ENCODE measurements at places on chromosomes 5 and 9.

DNA sequence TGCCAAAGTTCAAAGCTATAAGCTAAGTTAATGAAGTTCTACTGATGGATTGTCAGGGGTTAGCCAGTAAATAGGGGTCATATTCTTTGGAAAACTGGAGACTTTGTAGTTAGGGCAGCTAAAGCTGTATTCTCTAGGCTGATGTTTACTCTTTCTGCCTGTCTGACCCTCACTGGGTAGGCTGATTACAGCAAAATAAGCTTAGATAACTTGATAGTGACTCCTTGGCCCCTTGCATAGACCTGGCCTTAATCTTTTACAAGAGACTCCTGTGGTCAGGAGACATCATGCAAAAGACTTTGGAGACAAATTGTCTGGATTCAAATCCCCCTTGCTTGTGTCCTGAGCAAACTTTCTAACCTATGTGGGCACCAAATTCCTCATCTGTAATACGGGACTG is 314.4 kb upstream of the MSX2 start:
- DNase-seq, result no peak

GRCh38 chr9:126861707-126862103 is 1.3 kb downstream of the ZBTB34 start:
- DNase-seq, result peak; percentile 25

- DNase-seq, result no peak
Observed at GRCh38 chr9:75147638-75148037, 59.3 kb downstream of the OSTF1 start.

DNA sequence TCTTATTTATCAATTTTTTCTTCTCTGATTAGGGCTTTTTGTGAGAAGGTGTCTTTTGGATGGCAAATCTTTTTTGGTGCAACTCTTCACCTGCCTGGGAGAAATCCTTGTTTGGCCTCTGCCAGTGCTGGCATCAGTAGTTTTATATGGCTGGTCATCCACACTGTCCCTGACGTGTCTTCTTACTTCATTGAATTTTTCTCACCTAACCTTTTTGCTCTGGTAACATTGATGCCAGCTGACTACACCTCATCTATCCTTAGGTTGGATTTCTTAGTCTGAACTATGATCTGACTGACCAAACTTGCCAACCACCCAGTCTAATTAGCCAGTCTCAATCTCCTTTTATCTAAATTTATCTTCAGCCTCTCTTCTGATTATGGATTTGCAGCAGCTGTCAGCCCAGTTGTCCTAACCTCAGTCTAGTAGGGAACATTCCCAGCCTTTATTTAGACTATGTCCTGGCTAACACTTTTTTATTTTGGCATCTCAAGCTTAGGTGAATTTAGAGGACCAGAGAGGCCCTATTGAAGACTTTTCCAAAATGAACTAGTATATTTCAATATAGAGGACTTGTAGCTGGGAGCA is 10.6 kb upstream of the TMEM38B start:
- no peak for DNase-seq

DNA sequence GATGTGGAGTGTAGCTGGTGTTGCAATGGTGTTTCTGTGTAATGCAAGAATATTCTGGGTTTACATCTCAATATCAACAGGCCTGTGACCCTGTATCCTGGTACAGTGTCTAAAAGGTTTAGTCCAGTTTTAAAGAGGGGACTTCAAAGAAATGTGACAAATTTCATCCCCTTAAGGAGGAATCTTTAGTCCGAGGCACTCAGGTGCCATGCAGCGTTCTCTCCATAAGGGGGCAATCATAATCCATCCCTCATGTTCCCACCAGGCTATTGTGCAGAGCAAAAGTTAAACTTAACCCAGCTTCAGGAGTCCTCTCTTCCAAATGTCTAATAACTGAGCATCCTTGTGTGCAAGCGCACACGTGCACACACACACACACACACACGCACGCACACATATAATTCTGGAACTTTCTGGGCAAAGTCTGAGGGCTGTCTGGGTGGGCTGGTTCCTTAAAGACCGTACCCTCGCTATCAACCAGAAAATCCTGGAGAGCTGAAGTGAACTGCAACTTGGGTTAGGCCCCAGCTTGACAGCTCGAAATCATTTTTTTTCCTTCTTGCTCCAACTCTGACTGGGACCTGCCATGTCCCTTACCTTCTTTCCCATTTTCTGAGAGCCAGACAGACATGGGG is 46.0 kb downstream of the CRB2 start:
- peak; percentile 26 for DNase-seq

DNA sequence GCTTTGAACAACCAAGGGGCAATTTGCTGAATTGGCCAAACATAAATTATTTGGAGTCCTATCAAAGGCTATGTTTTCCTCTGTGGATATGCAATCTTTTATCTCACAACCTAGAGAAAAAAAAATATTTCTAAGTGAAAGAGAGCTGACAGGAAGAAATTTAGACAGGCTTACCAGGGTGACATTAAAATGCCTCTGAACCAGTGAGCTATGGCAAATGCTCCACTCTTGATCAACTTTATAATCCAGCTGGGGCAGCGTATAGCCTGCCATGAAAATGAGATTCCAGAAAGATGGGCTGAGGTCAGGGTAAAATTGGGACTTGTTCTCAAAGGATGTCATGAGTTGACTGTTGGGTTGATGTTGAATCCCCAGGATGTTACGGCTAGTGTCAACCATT is 399.3 kb upstream of the TRPC7 start:
- no peak for DNase-seq

GRCh38 chr9:89810431-89810830 is 205.6 kb downstream of the GADD45G start:
- no peak for DNase-seq

GRCh38 chr5:106113922-106114321 is 1556.8 kb downstream of the EFNA5 start:
- no peak for DNase-seq

DNA sequence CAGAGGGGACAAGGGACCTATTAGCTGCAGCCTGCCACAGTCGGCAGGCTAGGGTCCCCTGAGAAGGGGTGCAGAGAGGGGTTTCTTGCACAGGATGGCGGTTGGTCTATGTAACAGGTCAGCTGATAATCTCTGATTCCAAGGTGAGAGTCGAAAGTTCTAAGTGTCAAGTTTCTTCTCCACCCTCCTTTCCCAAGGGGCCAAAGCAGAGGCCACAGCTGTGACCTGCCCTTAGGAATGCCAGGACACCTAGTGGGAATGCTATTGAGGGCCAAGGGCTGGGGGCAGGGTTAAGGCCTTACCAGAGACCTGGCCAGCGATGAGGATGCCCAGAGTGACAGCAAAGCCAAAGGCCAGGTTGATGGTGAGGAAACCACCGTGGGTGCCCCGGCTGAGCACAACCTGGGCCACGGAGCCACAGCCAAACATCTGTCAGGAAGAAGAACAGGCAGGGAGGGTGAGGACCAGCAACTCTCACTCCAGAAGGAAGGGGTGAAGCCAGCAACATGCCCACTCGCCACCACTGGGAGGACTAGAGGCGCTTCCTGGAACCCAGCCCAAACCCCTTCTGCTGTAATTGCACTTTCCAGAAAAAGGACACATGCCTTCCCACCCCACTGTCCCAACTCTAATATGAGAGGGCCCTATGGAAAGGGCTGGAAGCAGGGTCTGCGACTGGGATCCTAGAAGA is 3.8 kb downstream of the AQP3 start:
- DNase-seq, result no peak

GRCh38 chr9:93118863-93119702 is 15.0 kb downstream of the NINJ1 start:
- DNase-seq, result no peak

DNA sequence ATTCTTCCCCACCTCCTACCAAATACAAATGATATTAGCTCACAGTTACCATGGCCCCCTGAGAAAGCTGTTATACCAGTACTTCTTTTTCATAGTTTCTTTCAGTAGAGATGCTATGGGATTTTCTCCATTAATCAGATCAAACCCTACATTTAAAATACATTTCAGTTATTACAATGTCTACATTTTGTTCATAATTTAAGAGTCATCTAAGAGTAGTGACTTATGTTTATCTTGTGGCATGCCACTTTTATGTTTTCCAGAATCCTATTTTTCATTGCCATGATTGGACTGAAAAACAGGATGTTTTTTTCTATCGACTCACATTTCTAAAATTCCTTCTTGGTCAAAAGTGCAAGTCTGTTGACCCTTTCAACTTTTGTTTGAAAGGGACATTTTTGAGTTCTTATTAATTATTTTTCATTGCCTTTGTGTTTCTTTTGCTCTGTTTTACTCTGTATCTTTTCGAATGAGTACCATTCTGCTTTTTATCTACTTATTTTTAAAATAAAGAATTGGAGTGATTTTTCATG is 77.4 kb upstream of the ANXA1 start:
- no peak for DNase-seq

GRCh38 chr9:138098908-138099791 is 221.6 kb downstream of the CACNA1B start:
- DNase-seq, result no peak

DNA sequence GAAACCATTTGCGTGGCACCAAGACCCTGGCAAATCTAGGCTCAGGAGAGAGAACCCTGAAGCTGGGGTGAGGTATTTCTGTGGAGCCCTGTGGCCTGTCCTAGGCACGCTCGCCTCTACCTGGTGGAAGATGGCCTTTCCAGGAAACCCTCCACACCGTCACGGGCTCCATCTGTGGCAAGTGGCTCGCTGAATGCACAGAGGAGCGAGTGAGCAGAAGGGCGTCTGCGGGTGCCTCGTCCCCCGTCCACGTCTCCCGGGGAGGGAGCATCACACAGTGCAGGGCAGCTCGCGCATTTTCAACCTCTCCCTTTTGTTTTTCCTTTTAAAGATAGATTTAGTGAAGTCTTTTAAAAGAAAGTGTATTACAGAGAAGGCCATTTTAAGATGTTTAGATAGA is 25.3 kb upstream of the RASGEF1C start:
- DNase-seq, result no peak

- DNase-seq, result no peak
Observed at GRCh38 chr5:101966476-101966875, 329.6 kb downstream of the SLCO4C1 start.

DNA sequence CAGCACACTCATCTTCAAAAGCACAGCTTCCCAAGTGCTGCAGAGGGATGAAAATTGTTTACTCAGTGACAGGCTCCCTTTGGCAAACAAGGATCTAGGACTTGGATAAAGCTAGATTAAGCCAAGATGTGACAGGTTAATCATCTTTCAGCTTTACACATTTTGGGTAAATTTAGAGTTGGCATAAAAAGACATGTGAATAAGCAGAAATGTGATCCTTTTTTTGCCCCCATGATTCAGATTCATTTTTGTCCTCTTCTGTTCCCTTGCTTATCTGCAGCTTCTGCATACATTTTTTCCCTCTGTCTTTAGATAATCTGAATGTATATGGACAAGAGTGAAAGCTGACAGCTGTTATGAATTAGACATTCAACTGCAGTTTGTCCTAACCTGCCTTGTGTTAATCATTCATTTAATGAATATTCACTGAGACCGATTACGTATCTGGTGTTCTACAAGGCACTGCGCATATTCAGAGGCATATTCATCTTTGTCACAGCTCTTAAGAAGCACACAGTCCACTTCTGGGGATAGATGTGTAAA is 19.6 kb downstream of the ADAMTSL1 start:
- no peak for DNase-seq

DNA sequence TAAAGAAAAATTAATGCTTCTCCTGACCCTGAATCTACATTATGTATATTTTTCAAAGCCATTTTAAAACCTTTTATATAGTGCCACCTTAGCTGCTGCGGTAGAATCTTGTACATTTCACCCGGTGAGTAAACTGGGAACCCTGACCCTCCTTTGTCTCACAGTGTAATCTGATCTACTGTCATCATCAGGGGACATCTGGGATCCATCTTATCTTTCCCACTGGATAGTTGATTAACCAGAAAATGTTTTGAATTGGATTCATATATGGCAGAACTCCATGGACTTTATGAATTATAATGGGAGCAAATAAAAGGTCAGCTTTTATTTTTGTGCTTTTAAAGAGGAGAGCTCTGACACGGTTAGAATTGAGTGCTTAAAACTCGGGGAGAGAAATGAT is 95.0 kb downstream of the ADAMTSL1 start:
- peak; percentile 16 for DNase-seq

GRCh38 chr5:125969814-125970171 is 453.4 kb upstream of the GRAMD2B start:
- no peak for DNase-seq

- no peak for DNase-seq
Observed at GRCh38 chr5:154519359-154519758, 41.3 kb upstream of the HAND1 start.

DNA sequence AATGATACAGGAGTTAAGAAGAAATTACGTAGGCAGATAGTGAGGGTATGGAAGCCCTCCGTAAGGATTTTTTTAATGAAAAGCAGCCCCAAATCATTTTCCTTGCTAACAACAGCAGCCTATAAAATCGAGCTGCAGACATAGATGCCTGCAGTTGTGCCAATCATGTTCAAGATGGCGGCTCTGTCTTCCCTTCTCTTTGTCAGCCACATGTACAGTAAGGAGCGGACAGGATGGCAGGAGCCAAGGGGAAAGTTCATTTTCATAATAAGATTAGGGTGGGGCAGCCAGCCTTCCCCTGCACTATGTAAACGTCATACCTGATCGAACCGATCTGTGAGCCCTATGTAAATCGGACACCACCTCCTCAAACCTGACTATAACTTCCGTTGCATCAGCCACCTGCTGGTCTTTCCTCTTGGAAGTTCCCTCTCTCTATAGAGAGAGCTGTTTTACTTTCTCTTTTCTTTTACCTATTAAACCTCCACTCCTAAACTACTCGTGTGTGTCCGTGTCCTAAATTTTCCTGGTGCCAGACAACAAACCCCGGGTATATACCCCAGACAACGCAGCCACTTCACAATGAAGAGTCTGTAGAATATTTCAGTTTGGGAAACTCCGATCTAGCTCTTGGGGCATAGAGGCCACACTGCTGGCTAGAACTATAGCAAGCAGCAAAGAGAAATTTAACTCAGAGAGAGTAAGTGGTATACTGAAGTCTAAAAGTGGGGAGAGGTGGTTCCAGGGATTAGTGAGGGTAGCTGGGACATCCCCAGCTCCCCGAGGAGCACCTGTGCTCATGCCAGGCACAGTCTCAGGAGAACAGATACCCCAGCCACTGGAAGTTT is 20.8 kb upstream of the SLC24A2 start:
- no peak for DNase-seq

DNA sequence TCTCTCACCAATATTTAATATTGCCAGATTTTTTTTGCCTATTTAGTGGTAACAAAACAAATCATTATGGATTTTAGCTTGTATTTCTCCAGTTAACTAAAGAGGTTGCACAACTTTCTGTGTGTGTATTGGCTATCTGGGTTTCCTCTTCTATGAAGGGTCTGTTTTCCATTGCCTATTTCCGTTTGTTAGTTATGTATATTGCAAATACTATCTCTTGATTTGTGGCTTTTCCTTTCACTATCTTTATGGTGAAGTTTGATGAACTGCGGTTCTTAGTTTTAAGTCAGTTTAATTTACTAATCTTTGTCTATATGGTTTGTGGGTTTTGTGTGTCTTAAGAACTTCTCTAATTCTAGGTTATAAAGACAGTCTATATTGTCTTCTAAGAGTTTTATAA is 136.3 kb downstream of the CEP120 start:
- no peak for DNase-seq

Measured in fibroblast of skin of left quadriceps (primary cell).